ENCODE measurements at places on chromosomes 3 and 15.
A peak's percentile ranks its signal among the peaks of the same experiment; 100 is the strongest.

DNA sequence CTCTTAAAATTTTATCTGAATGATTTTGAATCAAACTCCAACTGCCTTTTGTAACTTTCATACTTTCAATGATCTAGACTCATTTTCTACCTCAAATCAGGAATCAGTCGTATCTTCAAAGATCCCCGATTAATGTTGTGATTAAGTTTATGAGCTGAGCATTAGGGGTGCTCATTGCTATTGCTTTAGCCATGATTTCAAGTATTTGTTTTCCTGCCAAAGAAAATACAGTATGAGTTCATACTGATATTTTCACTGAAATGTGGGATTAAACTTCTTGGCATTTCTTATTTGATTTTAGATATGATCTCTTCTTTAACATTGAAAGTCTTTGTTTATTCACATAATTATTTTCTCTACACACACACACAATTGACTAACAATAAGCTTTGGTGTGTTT, 785.6 kb downstream of the NTRK3 start:
- DNase-seq = no peak

DNA sequence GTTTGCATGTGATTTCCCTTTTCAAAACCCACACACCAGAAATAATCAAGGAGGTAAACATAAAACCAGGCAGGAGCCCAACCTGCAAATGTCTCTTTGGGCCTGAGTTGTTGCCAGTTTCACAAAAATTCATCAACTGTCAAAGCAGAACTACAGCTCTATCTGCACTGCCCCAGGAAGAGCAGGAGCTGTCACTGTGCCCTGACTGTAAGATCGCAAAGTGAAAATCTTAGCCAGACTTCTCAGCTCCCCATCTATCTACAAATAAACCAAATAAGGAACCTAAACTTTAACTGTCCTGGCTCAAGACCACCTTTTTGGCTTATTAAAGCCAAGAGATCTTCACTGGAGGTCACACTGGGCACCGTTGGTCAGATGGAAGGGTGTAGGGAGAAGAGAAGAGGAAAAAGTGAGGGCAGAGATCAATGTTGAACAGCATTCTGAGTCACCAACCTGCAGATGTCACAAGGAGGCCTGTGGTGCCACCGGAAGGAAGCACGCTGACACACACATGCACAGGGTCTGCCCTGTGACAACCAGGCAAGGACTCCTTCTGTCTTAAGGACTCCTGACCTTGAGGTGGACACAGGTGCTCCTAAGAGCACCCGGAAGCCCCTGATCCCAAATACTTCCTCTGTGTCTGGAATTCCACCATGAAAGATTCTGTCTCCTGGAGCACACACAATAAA, 58.7 kb downstream of the RPN1 start:
- DNase-seq = no peak

- DNase-seq = no peak
These were observed 80.2 kb downstream of the FMN1 start for GRCh38 chr15:33114374-33114717.

DNA sequence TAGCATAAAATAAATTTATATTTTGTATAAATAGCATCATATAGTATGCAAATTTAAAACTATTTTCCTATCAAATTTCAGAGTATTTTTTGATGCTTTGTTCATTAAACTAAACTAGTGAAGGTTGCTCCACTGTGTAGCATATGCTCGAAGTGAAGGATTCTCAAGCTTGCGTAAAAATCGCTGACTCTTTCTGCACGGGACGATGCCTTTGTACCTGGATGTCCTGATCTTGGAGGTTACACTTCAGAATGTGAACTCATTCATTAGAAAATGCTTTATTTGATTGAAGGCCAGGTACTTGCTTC, 305.0 kb downstream of the WDR72 start:
- no peak for DNase-seq

GRCh38 chr3:132009241-132009640, 25.6 kb downstream of the CPNE4 start:
- peak; percentile 27 for DNase-seq
